Osteoblast (primary cell): ENCODE measurements at places on chromosomes 1 and 21. TPM values are rescaled to one million over a fixed set of nuclear protein-coding genes. Genes with fewer than 3 reads are reported as not detected.

DNA sequence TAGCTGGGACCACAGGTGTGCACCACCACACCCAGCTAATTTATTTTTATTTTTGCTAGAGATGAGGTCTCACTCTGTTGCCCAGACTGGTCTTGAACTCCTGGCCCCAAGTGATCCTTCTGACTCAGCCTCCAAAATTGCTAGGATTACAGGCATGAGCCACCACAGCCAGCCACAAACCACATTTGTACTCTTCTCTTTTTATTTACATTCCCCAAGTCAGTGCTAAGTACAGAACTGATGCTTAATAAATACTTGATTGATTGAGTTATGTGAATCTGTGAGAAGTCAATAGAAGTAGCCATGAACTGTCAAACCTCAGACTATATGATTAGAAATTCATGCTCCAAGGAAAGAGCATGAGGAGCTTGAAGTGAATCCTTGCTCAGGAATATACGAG is 48.5 kb upstream of the S1PR1 start:
- no peak for DNase-seq

DNA sequence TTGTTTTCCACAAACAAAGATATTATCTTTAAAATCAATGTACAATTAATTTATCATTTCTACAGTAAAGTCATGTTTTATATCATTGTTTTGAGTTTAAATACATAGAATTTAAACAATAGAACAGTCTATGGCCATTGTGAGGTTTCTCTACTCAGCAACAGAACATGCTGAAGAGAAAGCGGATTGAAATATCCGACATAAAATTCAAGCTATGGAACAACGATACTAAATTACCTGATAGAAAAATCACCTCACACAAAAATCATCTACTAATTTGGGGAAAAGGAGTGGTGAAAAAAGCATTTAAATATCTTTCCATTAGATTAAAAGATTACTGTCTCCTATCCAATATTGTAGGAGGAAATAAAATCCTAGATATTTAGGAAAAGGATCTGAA is 12.6 kb downstream of the CDKN2C start:
- DNase-seq, result no peak

- peak; percentile 95 for DNase-seq
Measured at GRCh38 chr1:19010995-19011844, 54.7 kb upstream of the IFFO2 start.

GRCh38 chr1:205172729-205173366 is 38.7 kb downstream of the DSTYK start:
- DNase-seq, result peak; percentile 89

GRCh38 chr21:40886931-40887330 is 40.0 kb upstream of the DSCAM start:
- no peak for DNase-seq

DNA sequence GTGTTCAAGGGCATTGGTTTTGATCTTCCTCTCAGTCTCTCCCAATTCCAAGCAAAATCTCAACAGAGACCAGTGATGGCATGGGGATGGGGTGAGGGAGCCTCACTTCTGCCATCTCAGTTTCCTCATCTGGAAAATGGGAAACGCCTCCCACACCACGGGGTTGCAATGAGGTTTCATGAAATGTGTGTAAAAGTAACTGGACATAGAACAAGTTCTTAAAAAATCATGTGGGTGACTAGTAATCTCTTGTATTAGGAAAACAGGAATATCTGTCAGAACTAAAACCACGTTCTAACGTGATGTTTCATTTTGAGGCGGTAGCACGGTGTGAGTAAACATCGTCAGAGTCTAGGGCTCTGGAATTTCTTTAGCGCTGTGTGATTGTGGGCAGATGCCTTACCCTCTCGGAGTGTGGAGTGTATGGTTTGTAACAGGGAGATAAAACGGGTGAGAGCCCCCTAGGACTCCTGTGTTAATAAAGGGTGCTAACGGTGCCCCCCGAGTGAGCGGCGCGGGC is 55.5 kb upstream of the DNAJC6 start:
- DNase-seq, result peak; percentile 71

- DNase-seq, result no peak
Measured at GRCh38 chr1:72141875-72142274, 140.5 kb downstream of the NEGR1 start.

- DNase-seq, result peak; percentile 85
Measured at GRCh38 chr1:53734650-53735211, 4.2 kb downstream of the GLIS1 start.

DNA sequence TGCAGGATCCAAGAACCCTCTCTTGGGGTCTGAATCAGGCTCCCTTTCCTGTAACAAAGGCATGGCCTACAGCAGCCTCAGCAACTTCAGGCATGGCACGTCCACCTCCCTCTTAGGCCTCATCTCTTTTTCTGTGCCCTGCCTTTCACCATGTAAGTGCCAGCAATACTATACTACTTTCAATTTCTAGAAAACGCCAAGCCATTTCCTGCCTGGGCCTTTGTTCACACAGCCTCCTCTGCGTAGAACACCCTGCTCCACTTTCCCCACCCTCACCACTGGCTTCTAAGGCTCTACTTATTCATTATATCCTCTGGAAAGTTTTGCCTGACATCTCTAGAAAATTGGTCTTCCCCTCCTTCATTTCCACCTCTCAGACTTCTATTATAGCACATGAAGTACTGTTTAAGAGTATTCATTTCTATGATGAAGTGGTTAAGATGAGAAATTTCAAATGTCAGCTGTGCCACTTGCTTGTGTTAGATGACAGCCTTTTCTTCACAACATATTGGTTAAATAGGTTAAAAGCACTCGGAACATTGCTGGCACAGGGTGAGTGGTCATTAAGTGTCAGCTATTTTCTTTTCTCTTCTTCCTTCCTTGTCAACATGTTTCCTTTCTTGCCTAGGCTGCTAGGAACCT is 41.6 kb upstream of the VWA5B1 start:
- DNase-seq, result no peak

GRCh38 chr1:108653431-108654105 is 7.3 kb downstream of the HENMT1 start:
- DNase-seq, result no peak

GRCh38 chr1:65339866-65340468 is 30.6 kb downstream of the DNAJC6 start:
- DNase-seq, result peak; percentile 47

GRCh38 chr1:223776826-223777454 is 64.6 kb downstream of the CAPN2 start:
- no peak for DNase-seq

DNA sequence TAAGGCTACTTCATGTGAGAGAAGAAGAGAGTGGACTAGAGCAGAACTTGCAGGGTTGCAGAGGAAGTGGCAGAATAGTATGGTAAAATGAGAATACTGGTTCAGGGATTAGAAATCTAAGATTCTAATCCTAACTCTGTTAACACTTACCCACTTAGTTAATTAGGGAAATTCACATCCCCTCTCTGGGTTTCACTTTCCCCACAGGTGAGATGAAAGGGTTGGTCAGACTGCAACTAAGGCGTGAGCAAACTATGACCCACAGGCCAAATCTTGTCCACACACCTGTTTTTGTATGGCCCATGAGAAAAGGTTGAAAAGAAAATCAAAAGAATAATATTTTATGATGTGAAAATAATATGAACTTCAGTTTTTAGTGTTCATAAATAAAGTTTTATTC is 117.5 kb downstream of the MACF1 start:
- no peak for DNase-seq

DNA sequence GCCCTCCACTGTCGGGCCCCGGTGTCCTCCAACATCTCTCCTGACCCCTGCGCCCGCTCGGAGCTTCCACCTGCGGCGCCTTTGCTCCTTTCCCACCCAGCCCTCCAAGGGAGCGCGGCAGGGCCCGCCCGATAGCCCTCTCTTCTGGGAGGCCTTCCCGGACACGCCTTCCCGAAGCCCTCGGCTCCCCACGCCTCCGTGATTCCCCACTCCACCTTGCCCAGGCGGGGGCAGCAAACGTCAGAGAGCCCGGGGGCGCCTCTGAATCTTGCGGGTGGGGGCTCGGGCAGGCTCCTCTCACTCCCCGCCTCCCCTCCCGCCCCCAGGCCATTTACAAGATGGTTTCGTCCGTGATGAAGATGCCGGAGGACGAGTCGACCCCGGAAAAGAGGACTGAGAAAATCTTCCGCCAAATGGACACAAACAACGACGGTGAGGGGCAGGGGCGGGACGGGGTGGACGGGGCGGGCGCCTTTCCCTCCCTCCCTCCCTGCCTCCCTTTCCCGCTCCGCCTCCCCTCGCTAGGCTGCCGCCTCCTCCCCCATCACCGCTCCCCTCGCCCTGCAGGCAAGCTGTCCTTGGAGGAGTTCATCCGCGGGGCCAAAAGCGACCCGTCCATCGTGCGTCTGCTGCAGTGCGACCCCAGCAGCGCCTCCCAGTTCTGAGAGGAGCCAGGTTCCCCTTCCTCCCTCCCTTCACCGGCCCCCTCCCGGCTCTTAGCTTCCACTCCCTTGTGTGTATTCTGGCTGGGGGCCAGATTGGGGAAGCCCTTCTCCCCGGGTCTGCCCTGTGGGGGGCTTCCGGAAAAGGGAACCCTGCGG is 7.1 kb downstream of the HPCA start:
- DNase-seq, result peak; percentile 94

- no peak for DNase-seq
Measured at GRCh38 chr21:44322621-44323325, 16.4 kb downstream of the CFAP410 start.

- DNase-seq, result peak; percentile 69
Measured at GRCh38 chr1:3787349-3787715, 9.0 kb downstream of the LRRC47 start.

DNA sequence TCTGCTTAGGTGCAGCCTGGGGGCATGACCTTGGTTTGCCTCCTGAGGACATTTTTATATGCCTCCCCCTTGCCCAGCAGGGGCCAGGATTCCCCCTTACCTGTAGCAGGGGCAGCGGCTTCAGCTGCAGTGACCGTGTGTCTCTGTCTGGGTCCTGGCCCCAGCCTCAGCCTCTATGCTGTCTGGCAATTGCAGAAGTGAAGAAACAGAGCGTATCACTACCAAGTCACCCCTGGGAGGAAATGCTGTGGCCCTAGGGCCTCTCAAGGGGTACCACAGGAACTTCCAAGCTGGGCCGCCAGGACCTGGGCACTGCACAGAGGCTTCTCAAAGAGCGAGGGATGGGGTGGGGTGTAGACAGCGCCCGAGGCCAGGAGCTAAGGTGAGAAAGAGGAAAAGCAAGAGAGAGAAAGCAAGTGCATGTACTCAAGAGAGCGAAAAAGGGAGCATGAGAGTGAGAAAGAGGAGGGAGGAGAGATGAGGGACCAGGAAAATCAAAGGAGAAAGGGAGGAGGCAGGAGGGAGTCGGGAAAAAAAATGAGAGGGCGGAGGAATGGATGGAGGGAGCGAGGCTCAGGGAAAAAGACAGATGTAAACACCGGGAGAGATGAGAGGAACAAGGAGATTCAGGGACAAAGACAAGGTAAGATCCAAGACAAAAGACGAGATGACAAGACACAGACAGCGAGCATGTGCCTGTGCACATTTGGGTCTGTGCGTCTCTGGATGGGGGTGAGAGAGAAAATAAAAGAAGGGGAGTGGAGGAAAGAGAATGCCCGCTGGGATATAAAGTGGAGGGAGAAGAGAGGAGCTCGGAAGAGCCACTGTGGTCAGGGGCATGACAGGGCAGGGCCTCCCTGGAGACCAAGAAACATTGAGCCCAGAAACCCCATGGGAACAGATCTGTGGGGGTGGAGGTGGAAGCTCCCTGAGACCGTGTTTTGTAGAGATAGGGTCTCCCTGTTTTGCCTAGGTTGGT is at the start of gene PTAFR:
PTAFR (minus strand) TSS at position 199 of the 979 bp plus-strand sequence. CDS start 25,669 bp downstream, outside the sequence.
- no peak for DNase-seq

DNA sequence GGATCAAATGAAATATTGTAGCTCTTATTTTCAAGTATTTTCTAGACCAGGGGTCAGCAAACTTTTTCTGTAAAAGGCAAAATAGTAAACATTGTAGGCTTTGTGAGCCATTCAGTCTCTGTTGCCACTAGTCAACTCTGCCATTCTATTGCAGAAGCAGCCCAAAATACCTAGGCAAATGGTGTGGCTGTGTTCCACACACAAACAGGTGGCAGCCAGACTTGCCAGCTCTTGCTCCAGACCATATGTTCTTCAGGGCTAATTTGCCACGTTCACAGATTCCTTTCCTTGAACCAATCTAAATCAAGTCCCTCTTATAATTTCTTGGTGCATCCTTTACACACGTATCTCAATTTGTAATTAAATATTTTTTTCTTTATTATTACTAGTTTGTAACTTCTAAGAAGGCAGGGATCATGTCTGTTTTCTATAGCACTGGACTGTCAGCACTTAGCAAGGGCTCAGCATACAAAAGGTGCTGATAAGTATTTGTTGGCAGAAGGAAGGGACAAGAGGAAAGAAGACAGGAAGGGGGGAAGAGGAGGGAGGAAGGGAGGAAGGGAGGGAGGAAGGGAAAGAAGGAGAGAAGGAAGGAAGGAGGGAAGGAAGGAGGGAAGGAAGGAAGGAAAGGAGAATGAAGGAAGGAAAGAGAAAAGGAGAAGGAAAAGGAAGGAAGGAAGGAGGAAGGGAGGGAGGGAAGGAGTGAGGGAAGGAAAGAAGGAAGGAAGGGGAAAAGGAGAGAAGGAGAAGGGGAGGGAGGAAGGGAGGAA is 106.5 kb upstream of the EDEM3 start:
- no peak for DNase-seq

- DNase-seq, result no peak
Measured at GRCh38 chr1:8677782-8678181, 139.7 kb downstream of the RERE start.

GRCh38 chr1:172895050-172895460 is 155.7 kb downstream of the TNFSF18 start:
- no peak for DNase-seq

DNA sequence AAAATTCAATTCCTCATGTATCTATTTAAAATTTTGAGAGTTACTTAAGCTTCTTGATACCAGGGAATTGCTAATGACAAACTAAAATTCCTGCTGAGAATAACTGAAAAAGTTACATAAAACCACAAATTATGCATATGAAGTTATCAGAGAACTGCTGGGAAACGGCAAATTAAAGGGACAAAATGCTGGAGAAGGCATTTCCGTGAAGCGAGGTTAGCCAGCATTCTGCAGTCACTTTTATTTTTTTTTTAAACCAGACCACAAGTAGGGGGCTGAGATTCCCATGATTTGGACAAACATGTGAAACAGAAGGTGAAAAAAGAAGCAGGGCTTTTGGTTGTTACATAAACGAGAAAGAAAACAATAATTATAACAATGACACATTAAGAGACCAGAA is 737.6 kb upstream of the CHRM3 start:
- no peak for DNase-seq

- no peak for DNase-seq
Measured at GRCh38 chr1:106843518-106843917, 213.0 kb upstream of the PRMT6 start.

DNA sequence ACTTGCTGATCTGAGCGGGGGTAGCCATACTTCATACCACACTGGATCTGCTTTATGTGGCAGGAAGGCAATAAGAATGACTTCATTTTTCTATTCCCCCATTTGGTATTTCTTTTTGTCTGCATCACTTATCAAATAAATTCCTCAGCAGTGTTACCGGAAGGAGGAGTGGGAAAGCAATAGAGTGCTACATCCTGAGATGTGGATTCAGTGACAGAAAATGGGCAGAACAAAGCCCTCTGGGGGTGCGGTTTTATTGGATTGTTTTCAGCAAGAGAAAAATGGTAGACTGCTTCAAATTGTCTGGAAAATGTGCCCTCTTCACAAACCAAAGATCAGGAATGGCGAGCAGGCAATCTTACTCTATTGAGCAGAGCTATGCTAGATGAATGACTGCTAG is 751.9 kb upstream of the NEGR1 start:
- no peak for DNase-seq

The FCER1G gene
- total RNA-seq, result 0.29 and 0.72 TPM in 2 replicates

The KCNA2 gene
- total RNA-seq, result under 0.01 TPM in 1 of 2 replicates, not detected in the other

The TMOD4 gene
- total RNA-seq, result 0.36 TPM in 1 of 2 replicates, not detected in the other

The PLA2G2A gene
- total RNA-seq, result not detected in 2 replicates

The MXRA8 gene
- total RNA-seq, result 689 and 735 TPM in 2 replicates

The UBASH3A gene
- not detected in 2 replicates for total RNA-seq

The SYT2 gene
- under 0.01 TPM in 1 of 2 replicates, not detected in the other for total RNA-seq

The CD5L gene
- not detected in 2 replicates for total RNA-seq

The CYP4B1 gene
- not detected in 2 replicates for total RNA-seq

The NKAIN1 gene
- not detected in 2 replicates for total RNA-seq
